Activated T-helper 2 cell treated with anti-CD3 and anti-CD28 coated beads, Interferon-gamma antibody, Interleukin-2, Interleukin-4, amounts not matched to agents 10 μg/mL and 5 μg/mL and 100 μg/mL, durations not matched to agents 14 hours and 24 hours and 36 hours (primary cell): ENCODE measurements at places on chromosomes 7 and 10. TPM values are rescaled to one million over a fixed set of nuclear protein-coding genes. Genes with fewer than 3 reads are reported as not detected.

Gene KNDC1
- 0.39 and 0.51 TPM in 2 replicates for total RNA-seq

Gene ANXA8L1
- not detected in 2 replicates for total RNA-seq

Gene IQUB
- total RNA-seq: 0.25 TPM in 1 of 2 replicates, not detected in the other

Gene DNAJC1
- total RNA-seq: 24.0 and 24.5 TPM in 2 replicates

Gene GAD2
- not detected in 2 replicates for total RNA-seq

Gene FBXL15
- total RNA-seq: 14.8 and 15.1 TPM in 2 replicates

Gene AKR1E2
- total RNA-seq: 8.3 and 10.1 TPM in 2 replicates

Gene TWIST1
- total RNA-seq: 1.2 and 2.2 TPM in 2 replicates

Gene GALNT11
- total RNA-seq: 21.3 and 22.8 TPM in 2 replicates

Gene POMZP3
- total RNA-seq: 8.2 and 9.0 TPM in 2 replicates

- no peak for DNase-seq
Measured at GRCh38 chr7:64310426-64310825, 3.3 kb upstream of the ZNF736 start.

DNA sequence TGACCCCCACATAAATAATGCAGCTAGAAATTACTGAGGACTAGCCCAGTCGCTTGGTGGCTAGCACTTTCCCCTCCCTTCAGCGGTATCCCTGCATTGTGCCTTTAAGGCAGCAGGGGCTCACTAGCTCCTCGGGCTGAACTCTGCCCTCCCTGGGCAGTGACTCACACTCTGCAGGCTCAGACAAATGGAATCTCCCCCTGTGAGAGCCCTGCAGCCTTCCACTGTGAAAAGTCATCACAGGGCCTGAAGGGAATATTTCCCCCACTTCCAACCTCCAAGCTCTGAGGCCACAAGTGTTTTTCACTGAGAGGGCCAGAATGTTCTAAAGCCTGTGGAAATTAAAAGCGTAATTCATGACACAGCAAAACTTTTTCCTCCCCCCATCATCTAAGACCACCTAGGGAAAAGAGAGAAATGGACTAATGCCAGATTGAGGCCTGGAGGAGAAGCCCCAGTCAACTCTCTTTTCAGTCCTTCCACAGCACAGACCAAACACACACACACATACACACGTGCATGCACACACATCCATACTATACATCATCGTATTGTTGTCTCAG is 93.6 kb upstream of the COL1A2 start:
- DNase-seq: no peak

DNA sequence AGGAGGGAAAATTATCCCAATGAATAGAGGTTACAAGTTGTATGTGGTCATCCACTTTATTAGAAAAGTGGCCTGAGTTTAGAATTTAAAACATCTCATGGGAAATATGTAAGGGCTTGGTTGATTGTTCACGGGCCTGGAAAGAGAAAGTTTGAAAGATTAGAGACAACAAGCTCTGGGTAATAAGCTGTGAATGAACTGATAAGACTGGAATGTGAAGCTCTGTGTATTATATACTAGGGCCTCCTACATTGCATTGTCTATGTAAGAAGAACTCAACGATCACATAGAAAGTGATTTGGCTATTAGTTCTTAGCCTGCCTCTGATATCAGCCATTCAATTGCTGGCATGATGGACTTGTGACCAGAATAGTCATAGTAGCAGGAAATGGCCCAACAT is 199.2 kb upstream of the MAGI2 start:
- no peak for DNase-seq

DNA sequence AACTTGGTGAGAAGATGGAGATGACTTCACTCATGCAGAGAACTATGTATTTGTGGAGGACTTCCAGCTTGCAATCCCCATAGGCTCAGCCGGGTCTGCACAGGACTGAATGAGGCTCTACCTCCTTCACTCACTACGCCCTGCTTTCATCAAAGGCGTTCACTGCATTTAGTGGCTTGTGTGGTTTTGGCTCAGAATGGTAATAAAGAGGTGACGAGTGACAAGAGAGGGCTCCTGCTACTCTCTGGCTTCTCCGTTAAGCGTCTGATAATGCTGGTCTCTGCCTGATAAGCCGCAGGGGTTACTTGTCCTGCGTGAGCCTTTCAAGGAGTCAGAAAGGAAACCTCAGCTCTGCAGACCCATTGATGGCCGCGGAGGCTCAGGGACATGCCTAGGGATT is 343.4 kb downstream of the PRPF18 start:
- peak; percentile 11 for DNase-seq

- DNase-seq: peak; percentile 77
Measured at GRCh38 chr7:101856473-101857357, 39.3 kb downstream of the CUX1 start.

DNA sequence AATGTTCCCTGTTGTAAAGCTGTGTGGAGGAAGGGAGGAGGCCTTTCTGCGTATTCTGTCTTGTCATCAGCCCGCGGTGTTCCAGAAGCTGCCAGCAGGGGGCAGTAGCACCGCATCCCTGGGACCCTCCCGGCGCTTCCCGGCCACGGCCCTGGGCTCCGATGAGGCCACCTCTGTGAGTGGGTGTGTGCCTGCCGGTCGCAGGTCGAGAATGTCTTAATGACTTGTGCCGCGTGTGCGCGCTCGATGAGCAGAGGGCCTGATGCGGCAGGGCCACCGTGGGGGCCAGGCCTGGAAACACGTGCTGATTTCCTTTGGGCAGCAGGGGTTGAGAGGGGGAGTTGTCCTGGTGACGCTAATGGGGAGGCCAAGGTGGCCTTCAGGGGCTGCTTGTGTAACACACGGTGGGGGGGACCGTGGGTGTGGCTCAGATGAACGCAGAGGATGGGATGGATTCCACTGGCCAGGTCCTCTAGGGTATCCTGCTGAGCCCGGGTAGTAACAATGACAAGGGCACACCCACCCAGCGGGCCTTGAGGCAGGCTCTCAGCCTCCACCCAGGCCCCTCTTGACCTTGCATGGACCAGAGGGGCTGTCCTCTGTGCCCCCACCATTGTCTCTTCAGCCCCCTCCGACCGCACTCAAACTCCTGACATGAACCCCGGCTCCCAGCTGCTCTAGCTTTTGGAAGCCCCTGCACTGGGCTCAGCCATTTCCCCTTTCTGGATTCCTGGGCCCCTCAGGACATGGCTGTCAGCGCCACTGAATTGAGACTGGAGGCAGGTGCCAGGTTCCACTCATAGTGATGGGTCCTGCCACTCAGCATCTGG is 135.9 kb upstream of the PODXL start:
- DNase-seq: peak; percentile 29

GRCh38 chr7:816751-817671 is 15.3 kb upstream of the SUN1 start:
- DNase-seq: peak; percentile 22

GRCh38 chr10:124287071-124287685 is 131.5 kb downstream of the OAT start:
- DNase-seq: no peak

DNA sequence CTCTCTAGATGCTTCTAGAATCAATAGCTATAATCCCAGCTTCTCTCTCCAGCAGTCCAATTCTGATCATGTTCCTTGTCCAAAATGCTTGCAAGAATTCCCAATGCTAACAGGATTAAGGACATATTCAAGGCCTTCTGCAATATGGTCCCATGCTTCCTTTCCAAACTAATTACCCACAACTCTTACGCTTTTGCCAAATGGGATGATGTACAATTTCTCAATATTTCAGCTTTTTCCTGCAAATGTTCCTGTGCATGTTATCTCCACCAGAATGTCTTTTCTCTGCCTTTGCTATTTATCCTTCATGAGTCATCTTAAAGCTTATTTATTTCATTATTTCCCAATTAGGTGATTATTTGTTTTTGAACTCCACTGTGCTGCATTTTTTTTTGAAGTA is 556.4 kb downstream of the SORCS1 start:
- no peak for DNase-seq

DNA sequence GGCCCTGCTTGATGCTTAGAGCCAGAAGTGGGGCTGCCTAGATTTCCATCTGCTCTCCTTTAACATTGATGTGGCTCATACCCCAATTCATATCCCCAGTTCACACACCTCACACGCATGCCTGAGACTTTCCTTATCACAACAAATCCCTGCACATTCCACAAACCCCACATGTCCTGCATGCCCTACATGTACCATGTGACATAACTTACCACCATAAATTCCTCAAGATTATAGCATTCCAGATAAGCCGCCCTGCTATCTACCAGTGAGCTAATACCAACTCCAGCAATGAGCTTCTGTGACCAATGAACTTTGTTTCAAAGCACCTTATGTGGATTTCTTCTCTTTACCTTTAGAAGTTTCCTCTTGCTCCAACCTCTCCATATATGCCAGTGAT is 104.7 kb upstream of the RAB11FIP2 start:
- DNase-seq: no peak

DNA sequence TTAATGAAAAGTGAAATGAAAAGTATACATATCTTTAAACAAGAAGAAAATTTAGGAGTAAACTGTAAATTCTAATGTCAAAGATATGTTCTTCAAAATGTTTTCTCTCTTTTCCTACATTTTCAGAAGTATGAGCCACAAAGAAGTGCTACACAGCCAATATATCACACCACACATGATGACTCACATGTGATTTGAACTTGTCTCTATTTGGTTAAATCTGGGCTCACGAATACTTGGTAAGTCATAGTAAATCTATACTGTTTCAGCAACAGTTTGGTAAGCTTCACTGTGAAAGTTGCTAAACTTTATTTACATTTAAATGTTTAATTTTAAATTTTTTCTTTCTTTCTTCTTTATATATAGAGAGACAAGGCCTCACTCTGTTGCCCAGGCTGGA is 380.6 kb upstream of the IGFBP3 start:
- no peak for DNase-seq
